ENCODE measurements at places on chromosomes 2 and 18.

DNA sequence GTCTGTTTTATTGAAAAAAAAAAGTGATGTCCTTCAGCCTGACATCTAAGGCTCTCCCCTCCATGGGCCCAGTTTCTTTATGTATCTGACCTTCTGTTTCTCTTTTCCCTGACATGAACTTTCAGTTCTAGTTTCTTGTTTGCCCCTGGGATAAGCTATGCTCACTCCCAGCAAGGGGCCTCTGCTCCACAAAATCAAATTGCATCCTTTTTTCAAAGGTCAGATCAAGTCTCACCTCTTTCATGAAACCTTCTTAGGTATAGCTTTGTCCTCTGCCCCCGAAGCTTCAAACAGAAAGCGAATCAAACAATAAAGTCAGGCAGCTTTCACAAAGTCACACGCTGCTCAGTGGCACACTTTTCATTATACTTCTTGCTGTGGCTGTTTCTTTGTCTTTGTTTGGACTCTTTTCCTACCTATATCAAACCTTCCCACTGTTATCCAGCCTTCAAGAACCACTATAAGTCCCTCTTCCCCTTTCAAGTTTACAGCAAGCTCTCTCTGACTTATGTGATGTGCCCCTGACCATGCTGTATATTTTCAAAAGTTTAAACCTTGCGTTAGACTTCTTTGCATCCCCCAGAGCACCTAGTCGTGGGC lies 23.3 kb downstream of the MAP3K19 start:
- no peak for DNase-seq

DNA sequence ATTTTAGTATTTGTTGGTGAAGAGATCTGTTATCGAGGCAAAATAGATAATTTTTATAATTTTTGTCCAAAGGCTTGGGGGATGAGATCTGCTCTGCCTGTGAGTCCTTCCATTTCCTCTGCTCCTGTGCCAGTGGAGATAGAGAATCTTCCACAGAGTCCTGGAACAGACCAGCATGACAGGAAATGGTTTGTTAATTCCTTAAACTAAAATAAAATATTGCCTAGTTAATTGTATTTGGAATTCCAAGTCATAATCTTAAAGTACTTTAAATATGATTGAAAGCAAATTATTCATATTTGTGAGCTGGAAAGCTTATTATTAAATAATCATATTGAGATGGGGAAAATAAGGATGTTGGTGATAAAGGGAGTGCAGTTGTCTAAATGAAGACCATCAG lies 87.8 kb downstream of the EPB41L5 start:
- no peak for DNase-seq

GRCh38 chr18:12282442-12283039 lies 25.5 kb upstream of the TUBB6 start:
- DNase-seq: no peak

GRCh38 chr2:118489712-118490299 lies 357.6 kb downstream of the EN1 start:
- DNase-seq: no peak

DNA sequence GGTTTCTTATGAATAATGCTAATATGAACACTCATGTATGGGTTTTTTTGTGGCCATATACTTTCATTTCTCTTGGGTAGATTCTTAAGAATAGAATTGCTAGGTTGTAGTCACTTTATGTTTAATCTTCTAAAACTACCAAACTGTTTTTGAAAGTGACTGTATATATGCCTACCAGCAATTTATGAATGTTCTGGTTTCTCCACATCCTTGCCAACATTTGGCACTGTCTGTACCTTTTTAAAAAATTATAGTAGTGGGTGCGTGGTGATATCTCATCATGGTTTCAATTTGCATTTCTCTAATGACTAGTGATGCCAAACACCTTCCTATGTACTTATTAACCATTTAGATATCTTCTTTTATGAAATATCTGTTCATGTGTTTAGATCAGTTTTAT lies 110.6 kb upstream of the RIOK3 start:
- no peak for DNase-seq

- DNase-seq: no peak
Observed at GRCh38 chr2:195838002-195838401, 181.0 kb downstream of the SLC39A10 start.

- no peak for DNase-seq
Observed at GRCh38 chr2:200247494-200247893, 59.0 kb upstream of the SPATS2L start.

DNA sequence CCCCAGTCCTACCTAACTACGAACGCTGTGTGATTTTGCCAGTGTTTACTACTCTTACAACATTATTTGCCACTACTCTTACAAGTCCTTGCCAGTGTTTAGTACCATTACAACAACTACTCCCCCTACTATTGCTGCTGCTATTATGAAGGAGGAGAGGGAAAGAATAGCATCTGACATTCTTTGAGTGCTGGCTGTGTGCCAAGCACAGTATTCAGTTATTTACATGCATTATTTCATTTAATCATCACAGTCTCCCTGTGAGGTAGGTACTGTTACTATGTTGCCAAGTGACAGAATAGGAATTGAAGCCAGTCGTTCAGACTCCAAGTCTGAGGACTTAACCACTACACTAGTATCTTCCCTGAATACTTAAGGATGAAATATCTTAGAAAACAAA lies 185.9 kb upstream of the FOSL2 start:
- no peak for DNase-seq

DNA sequence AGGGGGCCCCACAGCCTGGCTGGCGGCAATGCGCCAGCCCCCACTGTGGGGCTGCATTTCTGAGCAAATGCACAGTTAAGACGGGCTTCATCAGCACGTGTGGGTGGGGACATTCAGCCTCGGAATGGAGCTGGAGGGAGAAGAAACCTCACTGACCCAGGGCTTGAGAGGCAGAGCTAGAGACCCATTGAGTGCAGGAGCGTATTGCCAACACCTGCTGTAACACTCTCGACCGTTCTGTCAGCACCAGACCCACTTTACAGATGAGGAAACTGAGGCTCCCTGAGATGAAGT lies 200.9 kb upstream of the RAB6C start:
- no peak for DNase-seq

GRCh38 chr2:11123856-11124759 lies 31.2 kb upstream of the SLC66A3 start:
- peak; percentile 72 for DNase-seq

GRCh38 chr2:24785671-24786321 lies 7.4 kb downstream of the PTRHD1 start:
- no peak for DNase-seq

DNA sequence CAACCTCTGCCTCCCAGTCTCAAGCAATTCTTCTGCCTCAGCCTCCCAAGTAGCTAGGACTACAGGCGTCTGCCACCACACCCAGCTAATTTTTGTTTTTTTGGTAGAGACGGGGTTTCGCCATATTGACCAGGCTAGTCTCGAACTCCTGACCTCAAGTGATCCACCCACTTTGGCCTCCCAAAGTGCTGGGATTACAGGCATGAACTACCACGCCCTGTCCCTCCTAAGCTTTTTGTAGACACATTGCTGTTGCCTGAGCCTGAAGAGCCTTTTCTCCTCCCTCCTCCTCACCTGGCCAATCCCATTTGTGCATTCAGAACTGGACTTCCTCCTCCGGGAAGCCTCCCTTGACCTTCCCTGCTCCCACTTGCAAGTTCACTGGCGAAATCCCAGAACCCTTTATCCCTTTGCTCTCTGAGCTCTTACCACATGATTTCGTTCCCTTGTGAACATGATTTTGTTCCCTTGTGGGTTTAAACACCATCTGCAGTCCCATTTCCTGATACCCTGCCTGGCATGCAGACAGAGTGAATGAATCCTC lies 2.6 kb downstream of the C2orf72 start:
- no peak for DNase-seq

DNA sequence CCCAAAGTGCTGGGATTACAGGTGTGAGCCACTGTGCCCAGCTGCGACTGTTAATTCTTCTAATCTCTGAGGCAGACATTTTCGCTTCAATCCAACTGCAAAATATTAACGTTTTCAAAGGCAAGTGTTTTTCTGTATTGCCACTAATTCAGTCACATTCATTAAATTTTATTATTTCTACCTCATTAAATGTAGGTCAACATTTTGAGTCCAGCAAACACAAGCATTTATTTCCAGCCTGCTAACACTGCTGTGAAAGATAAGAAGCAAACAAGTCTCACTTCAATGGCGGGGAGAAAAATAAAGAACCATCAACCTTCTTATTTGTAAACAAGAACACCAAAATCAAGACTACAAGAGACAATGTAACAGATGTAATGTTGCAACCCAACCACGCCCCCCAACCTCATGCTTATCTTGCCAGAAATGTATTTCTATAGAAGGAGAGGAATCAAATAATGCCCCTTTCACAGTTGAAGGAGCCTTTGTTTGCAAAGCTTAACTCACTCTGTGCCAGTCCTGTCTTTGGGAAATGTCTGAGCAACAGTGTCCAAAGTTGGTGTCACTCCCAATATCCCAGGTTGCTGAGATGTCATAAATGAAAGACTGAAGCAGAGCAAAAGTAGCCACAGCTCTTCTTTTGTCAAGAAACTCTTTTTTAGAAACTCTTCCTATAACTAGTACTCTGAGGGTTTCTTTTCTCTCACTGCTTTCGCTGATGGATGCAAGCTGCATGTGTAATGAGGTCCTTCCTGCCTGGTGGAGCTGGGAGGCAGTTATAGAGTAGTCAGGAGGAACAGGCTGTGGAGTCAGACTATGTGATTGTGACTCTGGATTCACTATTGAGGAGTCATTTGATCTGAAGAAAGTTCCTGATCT lies 8.6 kb downstream of the DOCK10 start:
- DNase-seq: no peak

GRCh38 chr2:43882312-43882711 lies 43.5 kb downstream of the ABCG8 start:
- DNase-seq: no peak

- no peak for DNase-seq
Observed at GRCh38 chr2:239897596-239898235, 127.4 kb downstream of the NDUFA10 start.

- no peak for DNase-seq
Observed at GRCh38 chr18:39805218-39805617, 2149.8 kb upstream of the PIK3C3 start.

GRCh38 chr2:158688721-158689120 lies 106.4 kb upstream of the DAPL1 start:
- DNase-seq: no peak

GRCh38 chr2:33395655-33396249 lies 80.7 kb upstream of the RASGRP3 start:
- no peak for DNase-seq

- DNase-seq: no peak
Observed at GRCh38 chr2:24247164-24247563, 72.3 kb downstream of the FAM228A start.

DNA sequence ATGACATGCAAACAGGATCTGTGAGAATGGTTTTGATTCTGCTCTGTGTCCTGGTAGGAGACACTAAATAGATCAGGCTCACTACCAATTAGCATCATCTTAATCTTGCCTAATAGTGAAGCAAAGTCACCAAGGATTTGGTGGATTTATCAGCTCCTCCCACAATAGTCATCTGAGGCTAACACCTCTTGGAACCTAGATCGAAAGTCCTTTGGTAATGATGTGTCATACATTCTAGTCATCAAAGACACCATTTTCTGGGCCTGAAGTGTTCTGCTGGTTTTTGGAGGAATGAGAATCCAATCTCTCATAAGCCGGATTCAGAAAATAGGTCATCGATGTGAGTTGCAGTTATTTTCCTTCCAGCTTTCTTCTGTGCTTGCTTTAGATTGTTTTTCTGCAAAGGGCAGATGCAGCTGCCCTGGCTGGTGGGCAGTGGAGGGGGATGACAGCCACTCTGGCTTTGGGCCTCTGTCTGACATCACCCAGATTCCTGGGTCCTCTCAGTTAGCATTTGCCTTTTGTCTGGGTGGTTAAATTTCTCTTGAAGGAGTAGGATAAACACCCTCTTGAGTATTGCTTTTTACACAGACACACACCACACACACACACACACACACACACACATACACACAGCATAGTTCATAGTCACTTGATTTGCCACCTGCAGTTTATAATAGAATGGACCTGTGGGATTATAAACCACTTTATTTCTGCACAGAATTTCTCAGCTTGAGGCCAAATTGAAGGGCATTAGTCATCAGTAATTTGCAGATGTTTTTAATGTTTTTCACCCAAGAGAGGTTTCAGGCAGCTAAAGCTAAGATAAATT lies at the start of gene MYO3B:
Gene MYO3B (plus strand): TSS at position 198 of the 832 bp plus-strand sequence. CDS start 141 bp downstream, at position 339.
- no peak for DNase-seq

DNA sequence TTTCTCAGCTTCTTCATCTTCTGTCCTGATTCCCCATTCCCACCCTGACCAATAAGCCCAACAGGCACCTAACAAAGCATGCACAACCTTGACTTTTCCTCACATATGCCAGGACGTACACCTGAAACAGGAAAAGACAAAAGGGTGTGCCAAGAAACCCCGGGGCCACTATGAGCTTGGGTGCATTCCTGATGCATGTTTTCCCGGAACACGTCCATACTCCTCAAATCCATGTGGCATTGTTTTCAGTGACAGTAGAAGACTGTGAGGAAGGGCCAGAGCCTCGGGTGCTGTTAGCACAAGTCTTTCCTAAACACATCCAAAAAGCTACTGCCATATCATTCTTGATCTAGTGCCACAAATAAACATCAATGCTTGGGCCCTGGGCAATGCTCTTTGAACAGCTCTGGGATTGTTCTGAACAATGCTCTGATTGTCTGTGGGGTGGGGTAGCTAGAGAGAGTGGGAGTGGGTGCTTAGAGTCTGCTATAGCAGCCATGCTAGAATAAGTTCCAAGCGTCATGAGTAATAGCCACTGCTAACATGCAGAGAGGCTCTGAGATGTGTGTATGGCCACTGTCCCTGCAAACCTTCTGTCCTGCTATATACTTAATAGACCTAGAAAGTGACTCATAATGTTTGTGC lies 181.7 kb upstream of the CRIM1 start:
- no peak for DNase-seq

GRCh38 chr18:31586616-31587015 lies 5.1 kb upstream of the TTR start:
- no peak for DNase-seq

GRCh38 chr2:126482582-126483464 lies 173.1 kb upstream of the GYPC start:
- DNase-seq: no peak

DNA sequence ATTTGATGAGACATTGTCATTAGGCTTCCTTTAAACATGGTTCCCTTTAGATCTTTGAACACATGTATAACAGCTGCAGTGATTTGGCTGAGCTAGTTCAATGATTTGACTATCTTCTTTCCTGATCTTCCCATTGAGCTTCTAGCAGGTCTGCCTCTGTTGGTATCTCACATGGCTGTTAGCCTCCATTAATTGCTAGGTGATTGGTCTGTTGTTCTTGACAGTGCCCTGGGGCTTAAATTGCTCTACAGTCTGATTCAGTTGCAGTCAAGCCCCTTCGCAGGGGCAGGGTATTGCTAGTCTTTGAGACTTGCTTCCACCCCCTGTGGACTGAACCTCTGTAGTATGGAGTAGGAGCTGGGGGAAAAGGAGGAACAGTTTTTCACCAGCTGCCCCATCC lies 24.1 kb downstream of the SKA1 start:
- no peak for DNase-seq

DNA sequence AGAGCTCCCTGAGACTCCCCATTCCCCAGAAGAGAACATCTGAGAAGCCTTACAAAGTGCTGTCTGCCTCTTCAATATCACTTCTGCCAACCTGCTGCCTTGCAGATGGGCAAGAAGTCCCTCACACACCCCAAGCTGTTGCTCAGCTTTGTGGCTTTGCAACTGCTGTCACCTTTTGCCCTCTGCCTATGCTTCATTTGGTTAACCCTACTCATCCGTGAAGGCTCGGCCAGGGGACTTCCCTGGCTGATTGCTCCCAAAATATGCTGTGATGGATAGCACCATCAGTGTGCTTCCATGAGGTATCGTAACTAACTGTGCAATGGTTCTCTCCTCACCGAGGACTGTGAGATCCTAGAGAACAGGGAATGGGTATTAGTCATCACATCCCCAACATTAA lies 88.9 kb upstream of the CYP1B1 start:
- no peak for DNase-seq
